ENCODE measurements at places on chromosomes 7 and 10.

DNA sequence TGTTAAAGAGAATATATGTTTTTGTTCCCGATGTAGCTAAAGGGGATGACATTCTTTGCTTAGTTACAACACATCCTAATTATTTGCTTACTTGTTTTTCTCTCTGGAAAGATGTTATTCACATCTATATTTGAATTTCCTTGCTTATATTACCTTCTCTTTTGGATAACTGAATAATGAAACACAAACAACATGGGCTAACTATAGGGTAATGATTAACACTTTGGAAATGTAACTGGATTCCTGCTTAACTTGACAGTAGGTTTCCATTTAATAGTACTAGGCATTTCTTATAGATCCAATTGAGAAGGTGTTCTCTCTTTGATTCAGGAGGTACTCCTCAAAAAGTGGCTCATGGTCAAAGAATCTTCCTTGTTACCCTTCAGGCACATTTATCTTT is 141.1 kb downstream of the CCSER2 start:
- DNase-seq: no peak

- DNase-seq: no peak
Observed at GRCh38 chr7:142703655-142704305, 45.5 kb upstream of the PRSS1 start.

GRCh38 chr7:141954334-141954733 is 7.6 kb upstream of the CLEC5A start:
- no peak for DNase-seq

- peak; percentile 65 for DNase-seq
Observed at GRCh38 chr7:134458341-134458805, 527 bp downstream of the AKR1B1 start.

- no peak for DNase-seq
Observed at GRCh38 chr7:29007127-29007526, 49.0 kb upstream of the TRIL start.

DNA sequence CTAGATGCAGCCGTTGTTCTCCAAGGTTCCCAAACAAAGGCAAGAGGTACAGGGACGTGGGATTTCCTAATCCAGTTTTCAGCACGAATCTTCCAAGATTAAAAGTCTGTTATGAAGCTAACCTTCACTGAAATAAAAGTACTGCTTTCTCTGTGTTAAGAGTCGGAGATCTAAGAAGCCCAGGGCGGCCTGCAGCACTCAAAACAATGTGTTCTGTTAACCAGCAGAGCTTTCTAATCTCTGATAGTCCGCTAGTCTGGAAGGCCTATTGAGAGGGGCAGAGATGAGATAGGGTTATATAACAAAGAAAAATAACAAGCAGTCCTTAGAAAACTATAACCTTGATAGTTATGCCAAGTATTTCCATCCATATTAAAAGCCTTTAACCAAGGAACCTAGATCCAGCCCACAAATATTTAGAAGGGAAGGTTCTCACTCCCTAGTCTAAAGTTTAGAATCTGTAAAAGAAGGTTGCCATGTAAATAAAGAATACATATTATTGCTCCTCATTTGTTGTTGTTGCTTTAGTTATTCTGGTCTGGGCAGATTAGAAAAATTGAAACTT is 106.3 kb upstream of the SVIL start:
- no peak for DNase-seq

All from frontal cortex (tissue), 4 donors.